CD4-positive, alpha-beta T cell treated with Interleukin-1 beta for 1 hour (primary cell): ENCODE measurements at places on chromosomes 1 and 21.
A peak's percentile ranks its signal among the peaks of the same experiment; 100 is the strongest.

- DNase-seq = no peak
These were observed 50.2 kb downstream of the EDN2 start for GRCh38 chr1:41434306-41434705.

GRCh38 chr1:196063294-196063693, 544.9 kb downstream of the KCNT2 start:
- no peak for DNase-seq

GRCh38 chr1:225454733-225455132, 26.9 kb upstream of the LBR start:
- DNase-seq = peak; percentile 57

DNA sequence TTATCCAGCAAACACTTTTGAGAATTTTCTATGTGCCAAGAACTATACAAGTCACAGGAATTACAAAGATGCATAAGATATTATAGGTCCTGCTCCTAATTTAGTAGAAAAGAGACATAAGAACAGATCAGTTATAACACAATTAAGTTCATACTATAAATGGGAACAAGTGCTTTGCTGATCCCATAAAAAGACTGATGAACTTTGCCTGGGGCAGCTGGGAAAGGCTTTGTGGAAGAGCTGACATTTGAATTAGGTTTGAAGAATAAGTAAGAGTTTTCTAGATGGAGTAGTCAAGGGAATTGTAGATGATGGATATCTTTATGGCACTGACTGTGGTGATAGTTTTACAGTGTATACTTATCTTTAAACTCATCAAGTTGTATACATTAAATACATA, 76.5 kb downstream of the VCAM1 start:
- DNase-seq = no peak

- no peak for DNase-seq
These were observed 32.9 kb downstream of the HENMT1 start for GRCh38 chr1:108627951-108628350.

- no peak for DNase-seq
These were observed 31.2 kb upstream of the PALMD start for GRCh38 chr1:99614728-99615127.
